Suprapubic skin (tissue), 4 donors: ENCODE measurements at places on chromosomes 2 and 18. TPM values are rescaled to one million over a fixed set of nuclear protein-coding genes. Genes with fewer than 3 reads are reported as not detected.

DNA sequence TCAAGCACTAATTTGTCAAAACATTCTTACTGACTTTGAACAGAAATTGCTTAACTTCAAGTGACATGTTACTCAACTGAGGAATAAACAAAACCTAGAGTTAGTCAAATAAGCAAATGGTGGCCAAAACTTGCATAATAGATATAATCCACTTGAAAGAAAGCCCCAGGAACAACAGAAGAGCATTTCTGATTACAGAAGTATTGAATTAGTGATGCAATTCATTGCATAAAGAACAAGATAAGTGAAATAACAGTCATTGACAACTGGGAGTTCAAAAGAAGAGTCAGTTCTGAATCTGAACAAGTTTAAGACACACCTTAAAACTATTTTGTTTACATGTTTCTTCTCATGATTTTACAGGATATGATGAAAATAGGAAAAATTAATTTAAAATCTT lies 30.8 kb downstream of the COBLL1 start:
- no peak for DNase-seq

GRCh38 chr2:30957591-30957990 lies 150.3 kb upstream of the CAPN13 start:
- no peak for DNase-seq

DNA sequence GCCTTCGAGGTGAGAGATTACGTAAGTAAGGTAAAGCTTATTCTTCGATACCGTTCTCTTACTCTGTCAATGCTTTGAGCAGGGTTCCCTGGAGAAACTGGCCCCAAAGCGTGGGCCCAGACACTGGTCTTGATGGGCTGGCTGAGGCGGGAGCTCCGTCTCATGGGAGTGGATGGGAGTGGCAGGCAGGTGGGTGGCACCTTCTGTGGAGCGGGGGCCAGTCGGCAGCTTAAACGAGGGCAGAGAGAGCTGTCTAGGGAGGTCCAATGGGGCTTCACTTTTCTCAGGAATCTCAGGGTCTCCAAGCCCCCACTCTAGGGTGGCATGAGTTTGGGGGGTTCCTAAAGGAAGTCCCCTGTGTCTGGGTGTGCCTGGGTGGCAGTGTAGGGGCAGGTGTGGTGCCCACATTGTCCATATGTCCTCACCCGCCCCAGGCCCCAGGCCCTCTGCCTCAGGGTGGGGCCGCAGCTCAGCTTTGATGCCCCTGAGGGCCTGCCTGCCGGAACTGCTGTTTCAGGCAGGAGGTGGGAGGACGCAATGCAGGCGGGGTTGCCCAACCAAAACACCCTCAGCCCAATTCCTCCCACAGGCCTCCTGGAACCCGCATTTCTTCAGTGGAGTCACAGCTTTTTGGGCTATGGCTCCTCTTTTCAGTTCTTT lies 32.5 kb upstream of the FOSL2 start:
- no peak for DNase-seq

NEU4 gene
- not detected for total RNA-seq

DNA sequence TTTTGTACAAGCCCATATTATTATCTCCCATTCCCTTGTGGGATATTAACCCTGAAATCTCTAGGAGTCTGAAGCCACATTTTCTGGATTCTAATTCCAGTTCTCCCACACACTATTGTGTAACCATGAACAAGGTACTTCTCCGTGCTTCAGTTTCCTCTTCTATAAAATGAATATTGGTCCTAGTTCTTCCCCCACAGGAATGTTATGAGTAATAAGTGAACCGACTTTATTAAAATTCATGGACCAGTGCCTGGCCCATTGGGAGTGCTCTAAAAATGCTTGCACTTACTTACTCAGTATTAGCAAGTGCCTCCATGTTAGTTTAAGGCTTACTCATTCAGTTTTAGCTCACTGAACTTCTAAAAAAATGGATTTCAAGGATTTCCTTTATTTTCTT lies 1.4 kb upstream of the ACMSD start:
- no peak for DNase-seq

- no peak for DNase-seq
Observed at GRCh38 chr2:11187731-11188130, 32.5 kb downstream of the SLC66A3 start.

- DNase-seq, result no peak
Observed at GRCh38 chr2:224908818-224909217, 133.4 kb downstream of the DOCK10 start.

SMYD1 gene
- not detected for total RNA-seq

GPAT2 gene
- 1.5 TPM for total RNA-seq

NEU2 gene
- total RNA-seq, result 6.2 TPM

GRCh38 chr2:33497221-33497650 lies 20.8 kb downstream of the RASGRP3 start:
- no peak for DNase-seq

FNDC4 gene
- 8.0 TPM for total RNA-seq

GRCh38 chr2:23452372-23452771 lies 67.4 kb downstream of the KLHL29 start:
- no peak for DNase-seq

DNA sequence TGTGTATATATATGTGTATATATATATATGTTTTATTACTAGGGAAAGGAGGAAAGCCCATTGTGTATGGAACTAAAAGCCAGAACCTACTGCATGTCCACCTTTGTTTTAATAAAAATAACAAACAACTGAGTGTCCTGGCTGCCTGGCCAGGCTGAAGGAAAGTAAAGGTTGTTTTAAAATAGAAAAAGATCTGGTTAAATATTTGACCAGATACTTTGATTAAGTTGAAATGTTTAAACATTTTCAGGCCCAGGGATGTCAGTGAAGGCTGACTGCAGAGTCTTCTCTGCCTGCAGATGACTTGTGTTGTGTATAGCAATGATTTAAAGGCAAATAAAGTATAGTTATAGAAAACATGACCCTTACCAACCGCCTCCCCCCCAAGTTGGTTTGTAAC lies 22.8 kb downstream of the SPTBN1 start:
- no peak for DNase-seq

- DNase-seq, result no peak
Observed at GRCh38 chr2:126476691-126477090, 179.3 kb upstream of the GYPC start.

GAREM2 gene
- total RNA-seq, result 0.64 TPM

KCTD1 gene
- total RNA-seq, result 74.2 TPM

GRCh38 chr2:223954401-223954800 lies 2.9 kb upstream of the MRPL44 start:
- DNase-seq, result no peak

DNA sequence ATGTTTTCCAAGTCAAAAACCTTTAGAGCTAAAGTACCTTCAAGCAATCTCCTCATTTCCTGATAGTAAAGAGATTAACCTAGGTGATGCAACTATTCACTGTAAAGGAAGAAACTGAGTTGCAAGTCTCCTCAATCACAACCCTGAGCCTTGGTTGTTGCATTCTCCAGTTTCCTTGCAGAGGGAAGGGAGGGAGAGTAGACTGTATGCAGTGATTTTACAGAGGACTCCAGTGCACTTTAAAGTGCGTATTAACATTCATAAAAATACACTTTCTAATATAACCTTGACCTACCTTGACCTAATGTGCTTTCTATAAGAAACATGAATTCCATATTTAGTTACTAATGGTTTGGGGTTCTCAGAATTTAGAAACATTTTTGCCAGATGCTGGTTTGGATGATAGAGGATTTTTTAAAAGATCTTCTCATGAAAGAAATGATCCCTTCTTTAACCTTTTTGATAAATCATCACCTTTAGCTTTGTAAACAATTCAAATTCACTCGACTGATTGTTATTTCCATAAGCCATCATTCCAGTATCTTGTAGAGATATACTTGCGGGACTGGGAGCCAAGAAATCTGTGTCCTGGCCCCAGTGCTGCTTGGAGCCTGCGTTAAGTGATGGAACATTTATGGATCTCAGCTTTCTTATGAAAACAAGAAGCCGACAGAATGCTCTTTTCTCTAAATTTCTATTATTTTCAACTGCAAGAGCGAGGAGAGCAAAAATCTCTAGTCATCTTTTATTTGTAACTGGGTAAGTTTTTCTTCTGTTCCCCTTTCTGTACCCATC lies 228.3 kb downstream of the ZNF521 start:
- no peak for DNase-seq

BCL11A gene
- 76.3 TPM for total RNA-seq

RNF125 gene
- 5.7 TPM for total RNA-seq

- no peak for DNase-seq
Observed at GRCh38 chr18:2087877-2088673, 483.2 kb downstream of the METTL4 start.

DNA sequence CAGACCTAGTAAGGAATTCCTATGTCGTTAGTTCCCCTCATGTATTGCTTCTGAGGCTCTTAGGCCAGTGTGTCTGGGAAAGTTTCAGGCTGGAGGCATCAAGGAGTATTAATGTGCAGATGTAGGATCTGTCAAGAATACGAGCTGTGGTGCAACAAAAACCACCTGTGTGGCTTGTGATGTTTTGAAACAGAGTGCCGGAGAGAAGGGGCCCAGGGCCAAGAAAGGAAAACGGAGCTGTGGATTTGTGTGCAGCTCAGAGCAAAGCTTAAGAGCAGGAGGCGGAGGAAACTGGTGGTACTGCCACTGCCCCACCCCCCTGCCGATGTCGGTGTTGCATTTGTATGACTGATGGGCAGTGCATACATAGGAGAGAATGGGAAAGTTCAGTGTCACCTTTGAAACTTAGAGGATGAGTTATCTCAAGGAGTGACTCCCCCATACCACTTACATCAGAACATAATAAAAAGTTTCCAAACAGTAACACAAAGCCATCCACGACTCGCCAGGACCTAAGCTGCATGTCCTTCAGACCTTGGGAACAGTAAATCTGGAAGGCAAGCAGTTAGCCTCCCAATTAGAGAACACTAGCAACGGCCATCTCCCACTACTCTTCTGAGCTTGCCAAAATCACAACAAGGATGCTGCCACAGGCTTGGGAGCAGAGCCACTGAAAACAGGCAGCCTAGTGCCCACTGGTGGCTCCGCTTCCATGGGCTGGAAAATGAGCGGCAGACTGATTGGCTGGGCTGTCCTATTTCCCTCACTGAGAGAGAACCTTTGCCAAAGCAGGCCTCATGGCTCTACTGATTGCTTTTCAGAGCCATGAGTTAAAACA lies 152.7 kb upstream of the NT5C1B start:
- no peak for DNase-seq

DNA sequence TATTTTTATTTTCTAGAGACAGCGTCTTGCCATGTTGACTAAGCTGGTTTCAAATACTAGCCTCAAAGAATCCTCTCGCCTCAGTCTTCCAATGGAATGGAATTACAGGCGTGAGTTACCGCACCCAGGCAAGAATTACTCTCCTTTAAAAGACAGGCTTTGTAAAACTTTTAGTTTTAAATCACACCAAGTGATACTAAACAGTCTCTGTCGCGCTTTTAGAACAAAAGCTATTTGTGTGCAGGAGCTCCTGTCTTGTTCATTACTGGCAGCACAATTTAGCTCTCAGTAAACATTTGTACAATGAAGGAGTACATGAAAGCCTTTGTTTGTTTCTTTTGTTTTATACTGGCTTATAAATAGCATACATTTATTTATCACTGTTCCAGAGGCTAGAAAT lies 1719.2 kb upstream of the PIK3C3 start:
- no peak for DNase-seq

DNA sequence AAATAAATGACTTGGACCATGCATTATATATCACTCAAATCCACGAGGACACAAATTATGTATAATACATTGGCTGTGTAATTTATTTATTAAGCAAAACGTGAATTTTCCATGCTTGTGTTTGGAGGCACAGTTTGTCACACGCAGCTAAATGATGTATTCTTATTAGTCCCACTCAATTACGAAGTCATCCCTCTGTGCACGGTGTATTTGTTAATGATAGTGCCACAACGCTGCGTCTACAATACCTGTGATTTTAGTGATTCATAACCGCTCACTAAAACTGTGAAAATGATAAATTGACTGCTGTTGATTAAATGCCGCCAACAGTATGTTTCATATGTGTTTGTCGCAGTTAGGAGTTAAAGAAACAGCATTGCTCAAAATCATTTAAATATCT lies 358.3 kb downstream of the ZNF516 start:
- no peak for DNase-seq

DNA sequence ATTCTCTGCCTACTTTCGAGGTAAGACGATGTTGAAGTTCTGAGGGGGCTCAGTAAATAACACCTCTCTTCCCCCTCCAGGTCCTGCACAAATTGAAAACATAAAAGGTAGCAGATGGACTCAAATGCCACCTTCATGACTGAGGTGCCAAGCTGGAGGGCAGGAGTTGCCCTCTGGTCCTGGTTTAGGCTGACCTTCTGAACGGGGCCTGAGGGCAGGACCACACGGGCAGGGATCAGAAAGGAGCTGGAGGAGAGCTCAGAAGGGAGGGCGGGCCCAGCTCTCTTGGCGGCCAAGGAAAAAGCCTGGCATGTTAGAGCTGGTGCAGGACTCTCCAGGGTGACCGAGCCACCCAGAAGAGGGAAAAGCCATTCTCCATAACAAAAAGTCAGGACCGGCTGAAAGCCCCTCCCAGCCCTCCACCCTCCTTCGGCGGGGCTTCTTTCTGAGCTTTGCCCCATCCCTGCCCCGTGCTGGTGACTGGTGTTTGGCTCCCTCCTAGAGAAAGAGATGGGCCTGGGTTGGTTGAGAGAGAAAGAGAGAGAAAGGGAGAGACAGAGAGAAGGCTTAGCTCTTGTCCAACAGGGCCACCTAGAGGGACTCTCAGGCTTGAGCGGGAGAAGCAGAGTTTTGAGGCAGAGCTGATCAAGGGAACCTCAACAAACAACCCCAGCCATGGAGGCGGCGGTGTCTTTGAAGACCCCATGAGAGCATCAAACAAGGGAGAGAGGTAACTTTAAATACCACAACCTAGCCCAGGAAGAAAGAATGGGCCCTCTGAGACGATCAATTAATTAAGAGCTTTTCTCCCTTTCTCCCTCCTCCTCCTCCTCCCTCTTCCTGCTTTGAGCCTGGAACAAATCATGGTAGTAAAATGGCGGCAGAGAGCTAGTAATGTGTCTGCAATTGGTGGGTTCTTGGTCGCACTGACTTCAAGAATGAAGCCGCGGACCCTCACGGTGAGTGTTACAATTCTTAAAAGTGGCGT lies 50.8 kb downstream of the WIPF1 start:
- no peak for DNase-seq

ABCA12 gene
- total RNA-seq, result 55.9 TPM

DNA sequence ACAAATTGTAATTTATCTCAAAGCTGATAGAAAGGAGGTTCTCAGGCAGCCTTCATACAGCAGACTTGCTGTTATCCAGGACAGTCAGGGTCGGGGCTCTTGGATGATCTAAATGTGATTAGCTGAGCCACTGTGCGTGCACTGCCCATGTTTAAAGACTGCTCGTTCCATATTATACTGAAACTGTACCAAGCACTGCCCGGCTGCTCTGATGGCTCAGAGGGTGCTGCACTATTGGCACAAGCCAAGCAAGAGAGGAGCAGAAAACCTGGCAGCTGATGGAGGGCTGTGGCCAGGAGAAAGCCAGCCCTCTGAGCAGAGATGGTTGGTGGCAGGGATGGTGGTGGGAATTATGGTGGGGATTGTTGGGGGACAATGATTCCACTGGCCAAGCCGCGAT lies 63.4 kb downstream of the COL6A3 start:
- no peak for DNase-seq

HOXD3 gene
- total RNA-seq, result 0.55 TPM

RAMP1 gene
- total RNA-seq, result 10.0 TPM
